ENCODE measurements at places on chromosomes 7 and 10.
A peak's percentile ranks its signal among the peaks of the same experiment; 100 is the strongest.

- DNase-seq: peak; percentile 30
These were observed 69.0 kb downstream of the CREB5 start for GRCh38 chr7:28481091-28481926.

DNA sequence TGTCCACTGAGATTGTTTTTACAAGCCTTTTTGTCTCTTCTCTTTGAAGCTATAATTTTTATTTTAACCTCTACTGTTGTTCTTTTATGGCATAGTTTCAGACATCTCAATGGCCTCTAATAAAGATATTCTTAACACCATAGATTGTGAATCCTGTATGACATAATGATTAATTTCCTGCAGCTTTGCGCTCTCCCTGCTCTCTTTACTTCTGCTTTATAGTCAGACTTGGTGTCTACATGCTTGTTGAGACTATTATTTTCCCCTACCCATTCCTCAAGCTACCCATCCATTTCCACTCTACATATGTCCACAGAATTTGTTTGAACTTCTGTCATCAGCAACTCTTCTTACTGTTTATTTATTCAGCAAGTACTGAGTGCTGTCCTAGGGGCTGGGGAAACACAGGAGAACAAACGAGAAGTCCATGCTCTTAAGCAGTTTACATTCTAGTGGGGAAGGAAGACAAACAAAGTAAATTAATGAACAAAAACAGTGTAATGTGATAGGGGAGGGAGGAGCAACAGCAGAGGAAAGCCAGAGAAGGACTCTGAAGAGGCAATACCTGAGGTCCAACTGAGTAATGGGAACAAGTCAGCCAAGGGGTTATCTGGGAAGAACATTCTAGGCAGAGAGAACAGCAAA is 110.1 kb downstream of the CDK14 start:
- peak; percentile 23 for DNase-seq

GRCh38 chr10:122390679-122391078 is 16.2 kb downstream of the PLEKHA1 start:
- DNase-seq: no peak

DNA sequence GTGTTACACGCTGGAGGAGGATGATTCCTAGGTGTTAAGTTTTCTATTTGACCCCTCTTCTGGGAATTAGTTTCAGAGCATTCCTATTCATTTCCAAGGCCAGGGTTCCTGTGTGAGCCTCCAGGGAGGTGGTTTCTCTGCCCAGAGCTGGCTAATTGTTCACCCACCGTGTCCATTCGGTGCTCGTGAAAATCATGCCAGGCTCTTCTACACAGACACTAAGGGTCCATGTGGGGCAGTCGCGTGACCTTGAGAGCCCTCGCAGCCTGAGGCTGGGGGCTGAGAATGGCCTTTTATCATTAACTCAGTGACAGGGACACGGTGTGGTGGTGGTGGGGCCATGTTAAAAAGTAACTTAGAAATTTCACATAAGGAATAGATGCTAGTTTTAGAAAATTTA is 83.7 kb downstream of the EMX2 start:
- no peak for DNase-seq

DNA sequence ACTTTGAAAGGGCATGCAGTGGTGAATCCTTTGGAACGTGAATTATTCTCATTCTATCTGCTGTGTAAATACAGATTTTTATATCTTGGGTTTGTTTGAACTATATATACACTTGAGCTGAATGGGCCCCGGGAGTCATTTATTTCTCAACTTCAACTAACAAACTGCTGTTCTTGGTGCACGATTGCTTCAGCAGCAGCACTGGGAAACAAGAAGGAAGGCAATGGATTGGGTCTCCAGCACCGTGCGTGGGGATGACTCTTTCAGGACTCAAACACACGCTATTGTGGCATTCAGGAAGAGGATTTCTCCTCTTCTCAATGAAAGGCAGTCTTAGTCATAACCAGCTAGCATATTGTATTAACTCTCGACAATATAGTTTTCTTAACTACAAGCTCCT is 226.0 kb upstream of the NFE2L3 start:
- DNase-seq: peak; percentile 3

DNA sequence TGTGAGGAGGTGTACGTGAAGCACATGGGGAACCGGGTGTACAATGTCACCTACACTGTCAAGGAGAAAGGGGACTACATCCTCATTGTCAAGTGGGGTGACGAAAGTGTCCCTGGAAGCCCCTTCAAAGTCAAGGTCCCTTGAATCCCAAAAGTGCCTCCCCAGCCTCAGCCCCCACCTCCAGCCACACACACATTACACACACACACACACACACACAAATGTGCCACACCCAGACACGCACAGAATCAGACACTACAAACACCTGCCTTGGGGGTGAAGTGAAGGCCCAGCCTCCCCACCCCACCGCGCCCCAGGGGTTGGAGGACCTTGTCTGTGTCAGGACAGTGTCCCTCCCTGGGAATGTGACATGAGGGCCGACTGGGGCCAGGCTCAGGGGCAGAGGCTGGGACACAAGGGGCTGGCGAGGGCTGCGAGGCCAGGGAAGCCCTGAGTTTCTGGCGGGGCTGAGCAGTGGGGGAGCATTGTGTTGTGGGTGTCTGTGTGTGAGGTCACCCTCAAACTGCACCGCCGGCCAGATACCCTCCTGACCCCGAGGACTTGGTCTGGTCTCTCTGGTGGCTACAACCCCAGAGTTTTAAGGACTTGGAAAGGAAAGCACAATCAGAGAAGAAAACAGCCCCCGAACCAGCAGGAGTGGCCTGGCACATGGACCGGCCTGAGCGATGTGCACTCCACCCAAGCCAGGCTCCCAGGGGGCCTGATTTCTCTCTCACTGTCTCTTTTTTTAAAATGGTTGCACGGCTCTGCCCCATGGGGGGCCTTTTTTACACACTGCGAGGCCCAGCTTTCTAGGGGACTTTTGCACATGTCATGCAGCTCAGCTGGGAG is 4.0 kb upstream of the ATP6V1F start:
- DNase-seq: no peak

- no peak for DNase-seq
These were observed 102.1 kb upstream of the KCND2 start for GRCh38 chr7:120170834-120171233.

DNA sequence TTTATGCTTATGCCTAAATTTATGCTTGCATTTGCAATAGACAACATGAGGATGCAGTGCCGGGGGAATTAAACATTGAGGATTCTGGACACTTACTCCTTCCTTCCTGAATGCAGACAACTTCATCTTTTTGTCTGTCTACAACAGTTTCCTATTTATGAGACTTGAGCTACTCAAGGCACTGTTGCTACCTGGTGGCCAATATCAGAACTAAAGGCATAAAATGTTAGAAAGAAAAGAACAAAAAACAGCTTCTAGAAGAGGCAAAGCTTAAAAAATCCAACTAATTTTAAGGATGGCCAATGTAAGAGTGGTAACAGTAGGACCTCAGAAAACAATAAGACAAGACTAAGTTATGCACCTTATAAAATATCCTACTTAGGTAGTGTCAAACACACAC is 144.5 kb upstream of the PTN start:
- DNase-seq: no peak

GRCh38 chr7:15685358-15686294 is 857 bp downstream of the MEOX2 start:
- DNase-seq: peak; percentile 46

DNA sequence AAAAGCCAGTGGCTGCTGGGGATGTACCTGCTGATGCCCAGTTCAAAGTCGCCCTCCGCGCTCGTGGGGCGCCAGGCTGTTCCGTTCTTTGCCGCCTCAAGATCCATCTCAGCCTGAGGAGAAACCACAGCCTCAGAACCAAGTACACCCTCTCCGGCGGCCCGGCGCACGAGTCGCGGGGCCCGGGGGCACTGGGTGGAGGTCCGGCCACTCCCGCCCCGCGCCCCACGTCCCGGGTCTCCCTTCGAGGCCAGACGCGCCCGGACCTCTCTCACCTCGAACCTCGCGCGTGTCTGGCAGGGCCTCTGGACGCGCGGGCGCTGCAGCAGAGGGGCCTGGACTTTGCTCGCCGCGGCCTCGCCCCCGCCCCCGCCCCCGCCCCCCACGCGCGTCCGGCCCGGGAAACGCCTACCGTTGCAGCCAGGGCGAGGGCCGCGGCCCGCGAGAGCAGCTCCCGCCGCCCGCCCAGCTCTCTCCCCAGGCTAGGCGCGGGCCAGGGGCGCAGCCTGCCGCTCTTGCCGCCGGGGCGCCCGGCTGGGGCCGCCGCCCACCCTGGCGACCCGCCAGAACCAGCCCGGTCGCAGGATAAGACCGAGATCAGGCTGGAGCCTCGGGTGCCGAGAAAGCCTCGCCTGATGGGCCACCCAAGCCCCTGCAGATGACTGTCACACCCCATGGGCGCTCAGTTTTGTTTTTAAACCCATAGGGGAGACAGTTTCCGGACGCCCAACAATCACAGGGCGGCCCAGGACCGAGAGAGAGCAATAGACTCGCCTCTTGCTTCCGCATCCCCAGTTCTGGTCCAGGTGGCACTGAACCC is at the start of gene ABCB4:
ABCB4 (minus strand) TSS at position 322 of the 820 bp plus-strand sequence; CDS start at position 107, 215 bp downstream.
- DNase-seq: peak; percentile 8

- DNase-seq: no peak
These were observed 10.9 kb upstream of the NKX6-2 start for GRCh38 chr10:132796846-132797245.

DNA sequence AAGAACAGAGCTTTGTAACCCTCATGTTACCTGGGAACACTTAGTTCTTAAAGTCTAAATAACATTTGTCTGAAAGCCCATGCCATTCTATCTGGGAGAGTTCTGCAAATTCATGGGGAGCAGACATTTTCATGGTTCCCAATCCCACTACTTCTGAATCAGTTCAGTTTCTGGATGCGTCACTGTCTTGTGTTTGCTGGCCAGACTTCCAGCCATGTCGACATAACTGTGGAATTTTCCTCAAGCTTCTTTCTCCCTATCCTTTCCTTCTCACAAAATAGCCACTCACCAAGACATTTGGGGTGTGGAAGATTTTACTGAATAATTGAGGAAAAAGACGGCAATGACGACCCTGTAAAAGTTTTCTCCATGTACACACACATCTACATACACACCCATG is 272.5 kb downstream of the NEBL start:
- DNase-seq: no peak

GRCh38 chr10:534047-534566 is 155.4 kb downstream of the DIP2C start:
- DNase-seq: no peak

DNA sequence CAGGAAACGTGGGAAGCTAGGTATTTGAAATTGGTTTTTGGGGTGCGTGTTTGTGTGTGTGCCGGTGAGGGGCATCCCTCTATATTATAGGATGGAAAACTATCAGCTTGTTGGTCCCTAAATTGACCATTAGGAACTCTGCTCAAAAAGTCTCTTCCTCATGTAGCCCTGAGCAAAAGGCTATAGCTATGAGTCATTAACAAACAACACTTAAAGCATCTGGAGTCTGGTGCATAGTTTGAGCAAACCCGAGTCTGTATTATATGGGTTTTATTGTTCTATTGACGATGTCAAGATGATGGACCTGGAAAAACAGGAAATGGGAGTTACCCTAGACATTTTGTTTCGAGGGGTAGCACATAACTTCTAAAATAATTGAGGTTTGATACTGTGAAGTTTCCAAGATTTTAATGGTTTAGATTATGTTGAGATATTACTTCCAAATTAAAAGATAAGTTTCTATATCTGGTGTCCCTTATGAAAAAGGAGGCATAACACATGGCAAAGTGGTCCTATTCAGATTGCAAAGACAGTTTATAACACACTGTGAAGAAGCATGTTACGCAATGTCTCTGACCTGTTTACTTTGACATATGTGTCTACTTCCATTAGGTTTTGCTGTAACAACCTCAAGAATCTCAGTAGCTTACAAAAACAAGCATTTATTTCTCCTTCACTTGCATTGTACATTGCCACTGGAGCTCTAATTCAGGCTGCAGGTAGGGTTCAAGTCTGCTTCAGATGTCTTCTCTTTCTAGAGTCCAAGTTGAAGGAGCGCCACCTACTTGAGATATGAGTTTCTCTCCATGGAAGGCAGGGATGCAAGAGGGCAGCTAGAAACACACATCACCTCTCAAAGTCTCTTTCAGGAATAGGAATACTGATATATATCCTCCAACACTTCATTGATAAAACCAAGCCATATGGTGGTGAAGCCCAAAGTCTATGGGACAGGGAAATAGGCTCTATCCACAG is 357.7 kb downstream of the PHF14 start:
- no peak for DNase-seq
